Activated T-helper 2 cell treated with anti-CD3 and anti-CD28 coated beads, Interferon-gamma antibody, Interleukin-2, Interleukin-4, amounts not matched to agents 10 μg/mL and 5 μg/mL and 100 μg/mL, durations not matched to agents 14 hours and 24 hours and 36 hours (primary cell): ENCODE measurements at places on chromosomes 5 and 9.
A peak's percentile ranks its signal among the peaks of the same experiment; 100 is the strongest.

- peaks cover 18% of the 10 kb centered on the region for H3K36me3 ChIP-seq
- peak overlapping the region; percentile 98 for H3K4me3 ChIP-seq
- H3K4me1 ChIP-seq, result peaks cover 33% of the 10 kb centered on the region
- H3K27me3 ChIP-seq, result peaks cover 4% of the 10 kb centered on the region
- H3K27ac ChIP-seq, result peak overlapping the region; percentile 90
- no peak for DNase-seq
These were observed 559 bp downstream of the SLC38A9 start for GRCh38 chr5:55711507-55712022.

GRCh38 chr5:149646564-149646963, 65.3 kb downstream of the ARHGEF37 start:
- no peaks in the 10 kb centered on the region for H3K4me1 ChIP-seq
- H3K27ac ChIP-seq, result no peak overlapping the region
- H3K4me3 ChIP-seq, result no peak overlapping the region
- no peaks in the 10 kb centered on the region for H3K27me3 ChIP-seq

- H3K36me3 ChIP-seq, result no peaks in the 10 kb centered on the region
- DNase-seq, result no peak
- no peaks in the 10 kb centered on the region for H3K27me3 ChIP-seq
- H3K27ac ChIP-seq, result no peak overlapping the region
- peaks cover 7% of the 10 kb centered on the region for H3K4me1 ChIP-seq
- no peak overlapping the region for H3K4me3 ChIP-seq
These were observed 324.3 kb upstream of the RFX3 start for GRCh38 chr9:3850098-3850497.

DNA sequence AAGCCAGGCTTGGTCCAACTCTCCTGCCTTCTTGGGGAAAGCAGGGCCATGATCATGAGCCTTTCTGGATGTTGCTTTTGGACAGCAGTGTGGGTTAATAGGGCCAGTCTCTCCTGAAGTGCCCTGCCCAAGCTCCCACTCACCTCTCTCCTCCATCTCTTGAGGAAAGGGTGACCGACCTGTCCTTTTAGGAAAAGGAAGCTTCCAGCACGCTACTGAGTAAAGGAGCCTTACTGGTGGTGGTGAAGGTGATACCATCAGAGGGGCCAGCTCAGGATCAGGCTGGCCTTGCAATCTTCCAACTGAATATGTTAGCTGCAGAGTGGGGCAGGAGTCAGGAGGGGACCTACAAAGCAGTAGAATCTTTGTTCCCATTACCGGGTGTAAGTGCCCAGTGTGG, 2.2 kb upstream of the RGS3 start:
- no peak overlapping the region for H3K27ac ChIP-seq
- no peak overlapping the region for H3K4me3 ChIP-seq
- no peak for DNase-seq
- H3K36me3 ChIP-seq, result no peaks in the 10 kb centered on the region

DNA sequence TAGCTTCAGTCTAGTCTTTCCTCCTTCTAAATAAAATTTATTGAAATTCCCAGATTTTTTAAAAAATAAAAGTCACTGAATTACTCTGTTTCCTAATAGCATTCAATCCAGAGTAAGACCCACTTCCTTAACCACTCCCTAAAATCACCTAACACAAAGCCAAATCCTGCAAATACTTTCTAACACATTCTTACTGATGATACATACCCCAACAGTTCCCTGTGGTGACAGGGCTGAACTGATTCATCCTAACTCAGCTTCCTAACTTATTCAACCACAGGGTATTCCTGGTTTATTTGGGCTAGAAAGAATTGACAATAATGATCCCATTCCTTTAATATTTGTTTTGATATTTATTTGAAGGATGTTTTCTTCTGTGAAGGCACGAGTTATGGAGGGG, 40.7 kb upstream of the ZNF300 start:
- H3K36me3 ChIP-seq, result no peaks in the 10 kb centered on the region

GRCh38 chr9:115730845-115731244, 422.7 kb upstream of the PAPPA start:
- no peaks in the 10 kb centered on the region for H3K4me1 ChIP-seq
- no peak for DNase-seq
- no peaks in the 10 kb centered on the region for H3K27me3 ChIP-seq
- H3K36me3 ChIP-seq, result no peaks in the 10 kb centered on the region
- H3K4me3 ChIP-seq, result no peak overlapping the region
- H3K27ac ChIP-seq, result no peak overlapping the region

- H3K27ac ChIP-seq, result no peak overlapping the region
- no peaks in the 10 kb centered on the region for H3K36me3 ChIP-seq
- H3K4me3 ChIP-seq, result no peak overlapping the region
- no peaks in the 10 kb centered on the region for H3K4me1 ChIP-seq
- H3K27me3 ChIP-seq, result no peaks in the 10 kb centered on the region
- DNase-seq, result no peak
These were observed 27.5 kb downstream of the SLC6A3 start for GRCh38 chr5:1417586-1418225.

- DNase-seq, result no peak
- no peaks in the 10 kb centered on the region for H3K36me3 ChIP-seq
- no peaks in the 10 kb centered on the region for H3K4me1 ChIP-seq
- no peak overlapping the region for H3K27ac ChIP-seq
These were observed 180.6 kb upstream of the PAPPA start for GRCh38 chr9:115972843-115973595.

- H3K36me3 ChIP-seq, result no peaks in the 10 kb centered on the region
- no peak for DNase-seq
- H3K27me3 ChIP-seq, result no peaks in the 10 kb centered on the region
These were observed 131.0 kb upstream of the TARS1 start for GRCh38 chr5:33309536-33310345.

GRCh38 chr5:180235077-180235476, 26.1 kb upstream of the RASGEF1C start:
- DNase-seq, result no peak
- H3K36me3 ChIP-seq, result peaks cover 73% of the 10 kb centered on the region
- no peak overlapping the region for H3K4me3 ChIP-seq
- H3K27ac ChIP-seq, result no peak overlapping the region
- no peaks in the 10 kb centered on the region for H3K27me3 ChIP-seq

- H3K27ac ChIP-seq, result no peak overlapping the region
- H3K36me3 ChIP-seq, result no peaks in the 10 kb centered on the region
- peaks cover 8% of the 10 kb centered on the region for H3K27me3 ChIP-seq
- H3K4me1 ChIP-seq, result no peaks in the 10 kb centered on the region
These were observed 1.3 kb upstream of the CACNA1B start for GRCh38 chr9:137876269-137876668.

DNA sequence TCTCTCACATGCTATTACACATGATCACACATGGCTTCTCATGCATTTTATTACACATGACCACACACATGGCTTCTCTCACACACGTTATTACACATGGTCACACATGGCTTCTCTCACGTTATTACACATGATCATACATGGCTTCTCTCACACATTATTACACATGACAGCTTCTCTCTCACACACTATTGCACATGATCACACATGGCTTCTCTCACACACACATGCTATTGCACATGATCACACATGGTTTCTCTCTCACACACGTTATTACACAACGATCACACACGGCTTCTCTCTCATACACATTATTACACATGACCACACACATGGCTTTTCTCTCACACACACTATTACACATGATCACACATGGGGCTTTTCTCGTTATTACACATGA, 954 bp upstream of the SLC45A2 start:
- H3K27ac ChIP-seq, result no peak overlapping the region
- H3K4me1 ChIP-seq, result no peaks in the 10 kb centered on the region
- H3K4me3 ChIP-seq, result no peak overlapping the region

GRCh38 chr5:147669169-147669869, 113.2 kb downstream of the JAKMIP2 start:
- H3K4me3 ChIP-seq, result no peak overlapping the region
- no peaks in the 10 kb centered on the region for H3K27me3 ChIP-seq
- peaks cover 3% of the 10 kb centered on the region for H3K36me3 ChIP-seq
- no peak for DNase-seq

DNA sequence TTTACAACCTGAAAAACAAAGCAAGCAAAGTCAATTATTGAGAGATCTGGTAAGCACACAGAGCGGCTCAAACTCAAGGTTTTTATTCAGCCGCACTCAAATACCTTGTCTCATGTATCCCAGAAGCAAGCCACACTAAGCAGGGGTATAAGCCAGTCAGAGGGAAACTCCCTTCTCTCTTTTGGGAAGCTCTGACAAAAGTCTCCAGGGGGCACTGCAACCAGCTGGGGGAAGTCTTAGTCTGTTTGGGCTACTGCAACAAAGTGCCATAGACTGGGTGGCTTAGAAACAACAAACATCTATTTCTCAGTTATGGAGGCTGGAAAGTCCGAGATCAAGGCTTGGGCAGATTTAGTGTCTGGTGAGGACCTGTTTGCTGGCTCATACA, 246.0 kb downstream of the ENC1 start:
- H3K4me3 ChIP-seq, result no peak overlapping the region
- no peak overlapping the region for H3K27ac ChIP-seq
- H3K4me1 ChIP-seq, result peaks cover 11% of the 10 kb centered on the region
- H3K27me3 ChIP-seq, result peaks cover 8% of the 10 kb centered on the region
- DNase-seq, result no peak

DNA sequence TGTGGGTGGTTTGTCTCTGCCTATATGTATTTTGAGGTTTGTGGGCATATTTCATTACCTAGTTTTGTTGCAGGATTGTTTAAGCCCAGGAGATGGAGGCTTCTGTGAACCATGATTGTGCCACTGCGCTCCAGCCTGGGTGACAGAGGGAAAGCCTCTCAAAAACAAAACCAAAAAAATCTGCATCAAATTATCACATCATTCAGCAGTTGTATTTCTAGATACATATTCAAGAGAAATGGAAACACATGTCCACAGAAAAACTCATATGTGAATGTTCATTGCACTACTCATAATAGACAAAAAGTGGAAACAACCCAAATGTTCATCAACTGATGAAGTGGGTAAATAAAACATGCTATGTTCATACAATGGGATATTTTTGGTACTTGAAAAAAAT, 29.9 kb downstream of the HSPA4 start:
- peaks cover 71% of the 10 kb centered on the region for H3K36me3 ChIP-seq
- H3K27ac ChIP-seq, result peak overlapping the region; percentile 88
- DNase-seq, result no peak
- peaks cover 22% of the 10 kb centered on the region for H3K4me1 ChIP-seq
- no peaks in the 10 kb centered on the region for H3K27me3 ChIP-seq

DNA sequence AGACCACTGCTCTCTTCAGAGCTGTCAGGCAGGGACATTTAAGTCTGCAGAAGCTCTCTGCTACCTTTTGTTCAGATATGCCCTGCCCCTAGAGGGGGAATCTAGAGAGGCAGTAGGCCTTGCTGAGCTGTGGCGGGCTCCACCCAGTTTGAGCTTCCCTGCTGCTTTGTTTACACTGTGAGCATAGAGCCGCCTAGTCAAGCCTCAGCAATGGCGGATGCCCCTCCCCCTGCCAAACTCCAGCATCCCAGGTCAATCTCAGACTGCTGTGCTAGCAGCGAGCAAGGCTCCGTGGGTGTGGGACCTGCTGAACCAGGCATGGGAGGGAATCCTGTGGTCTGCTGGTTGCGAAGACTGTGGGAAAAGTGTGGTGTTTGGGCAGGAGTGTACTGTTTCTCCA, 59.9 kb downstream of the CAVIN4 start:
- H3K36me3 ChIP-seq, result no peaks in the 10 kb centered on the region
- no peaks in the 10 kb centered on the region for H3K27me3 ChIP-seq
- H3K4me1 ChIP-seq, result no peaks in the 10 kb centered on the region
- DNase-seq, result no peak

GRCh38 chr9:93263334-93264229, 79.6 kb downstream of the WNK2 start:
- peak; percentile 3 for DNase-seq
- no peaks in the 10 kb centered on the region for H3K27me3 ChIP-seq
- H3K27ac ChIP-seq, result no peak overlapping the region
- H3K36me3 ChIP-seq, result no peaks in the 10 kb centered on the region

DNA sequence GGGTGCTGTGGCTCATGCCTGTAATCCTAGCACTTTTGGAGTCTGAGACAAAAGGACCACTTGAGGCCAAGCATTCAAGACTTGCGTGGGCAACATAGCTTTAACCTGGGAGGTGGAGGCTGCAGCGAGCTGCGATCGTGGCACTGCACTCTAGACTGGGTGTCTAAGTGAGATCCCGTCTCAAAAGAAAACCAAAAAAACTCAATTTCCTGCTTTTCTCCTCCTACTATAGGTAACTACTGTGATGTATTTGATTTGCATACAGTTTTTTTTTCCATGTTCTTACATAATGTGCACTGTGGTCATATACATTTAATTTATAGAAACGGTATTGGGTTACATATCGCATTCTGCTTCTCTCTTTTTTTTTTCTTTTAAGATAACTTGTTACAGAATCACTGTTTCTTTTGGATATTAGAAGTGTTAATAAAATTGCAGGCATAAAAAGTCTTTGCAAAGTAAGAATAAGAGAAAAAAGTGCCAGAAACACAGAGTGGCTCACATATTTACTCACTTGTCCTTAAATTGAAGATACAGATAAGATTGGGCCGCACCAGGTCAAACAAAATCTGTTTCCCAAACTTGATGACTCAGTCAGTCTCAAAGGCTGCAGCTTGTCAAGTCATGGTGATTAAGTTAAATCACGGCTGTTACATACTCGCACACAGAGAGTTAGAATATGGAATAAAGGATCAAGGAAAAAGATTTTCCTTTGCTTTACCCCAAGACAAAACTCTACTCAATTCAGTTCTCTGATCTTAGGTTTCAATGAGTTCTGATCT, 2.0 kb upstream of the PTGR1 start:
- H3K36me3 ChIP-seq, result no peaks in the 10 kb centered on the region
- H3K4me1 ChIP-seq, result peaks cover 18% of the 10 kb centered on the region
- DNase-seq, result no peak
- peaks cover 39% of the 10 kb centered on the region for H3K27me3 ChIP-seq

DNA sequence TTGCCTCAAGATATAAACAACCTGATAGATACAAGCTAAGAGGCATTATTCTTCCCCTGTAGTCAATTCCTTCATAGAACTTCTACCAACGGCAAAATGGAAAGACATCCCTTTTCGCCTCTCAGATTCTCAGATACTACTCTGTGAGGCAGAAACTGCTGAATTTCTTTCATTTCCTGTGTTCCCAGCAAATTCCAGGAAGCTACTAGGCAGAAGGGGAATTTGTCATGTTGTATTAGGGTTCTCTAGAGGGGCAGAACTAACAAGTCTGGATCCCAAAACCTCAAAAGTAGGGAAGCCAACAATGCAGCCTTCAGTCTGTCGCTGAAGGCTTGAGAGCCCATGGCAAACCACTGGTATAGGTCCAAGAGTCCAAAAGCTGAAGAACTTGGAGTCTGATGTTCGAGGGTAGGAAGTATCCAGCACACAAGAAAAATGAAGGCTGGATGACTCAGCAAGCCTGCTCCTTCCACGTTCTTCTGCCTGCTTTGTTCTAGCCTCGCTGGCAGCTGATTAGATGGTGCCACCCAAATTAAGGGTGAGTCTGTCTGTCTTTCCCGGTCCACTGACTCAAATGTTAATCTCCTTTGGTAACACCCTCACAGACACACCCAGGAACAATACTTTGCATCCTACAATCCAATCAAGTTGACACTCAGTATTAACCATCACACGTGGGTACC, 15.2 kb downstream of the RNF180 start:
- DNase-seq, result no peak
- H3K4me1 ChIP-seq, result no peaks in the 10 kb centered on the region

- peak overlapping the region; percentile 90 for H3K27ac ChIP-seq
- no peak for DNase-seq
- H3K4me1 ChIP-seq, result peaks cover 61% of the 10 kb centered on the region
- H3K27me3 ChIP-seq, result no peaks in the 10 kb centered on the region
- H3K36me3 ChIP-seq, result peaks cover 3% of the 10 kb centered on the region
These were observed 46.6 kb upstream of the JAK2 start for GRCh38 chr9:4938496-4938895.
